A549 treated with Mapracorat at 1 μM for 4 hours (cell line): ENCODE measurements at places on chromosomes 5 and 9. TPM values are rescaled to one million over a fixed set of nuclear protein-coding genes. Genes with fewer than 3 reads are reported as not detected.

The TAF7 gene
- 60.0 to 73.5 TPM (median 68.7 TPM) in 5 replicates for total RNA-seq

The PCDHGB3 gene
- total RNA-seq = 0.10 to 0.31 TPM (median 0.21 TPM) in 5 replicates

The FST gene
- 1.7 to 3.0 TPM (median 2.9 TPM) in 5 replicates for total RNA-seq

The TSC1 gene
- total RNA-seq = 14.8 to 16.2 TPM (median 15.5 TPM) in 5 replicates

The LRRC19 gene
- total RNA-seq = not detected in 5 replicates

The IL9 gene
- not detected in 5 replicates for total RNA-seq

The IRX1 gene
- total RNA-seq = not detected in 5 replicates

The ORM2 gene
- total RNA-seq = not detected in 5 replicates

The TXNDC8 gene
- not detected in 5 replicates for total RNA-seq

The PCDHGB6 gene
- total RNA-seq = 0.08 to 0.13 TPM (median 0.12 TPM) in 5 replicates

The PCDHA5 gene
- total RNA-seq = 0.64 to 0.87 TPM (median 0.77 TPM) in 5 replicates

The CORO2A gene
- total RNA-seq = 1.0 to 1.6 TPM (median 1.3 TPM) in 5 replicates

The CSF1R gene
- 0.10 to 0.20 TPM (median 0.18 TPM) in 5 replicates for total RNA-seq
